Activated naive CD4-positive, alpha-beta T cell (primary cell): ENCODE measurements at places on chromosomes 4 and X.
A peak's percentile ranks its signal among the peaks of the same experiment; 100 is the strongest.

DNA sequence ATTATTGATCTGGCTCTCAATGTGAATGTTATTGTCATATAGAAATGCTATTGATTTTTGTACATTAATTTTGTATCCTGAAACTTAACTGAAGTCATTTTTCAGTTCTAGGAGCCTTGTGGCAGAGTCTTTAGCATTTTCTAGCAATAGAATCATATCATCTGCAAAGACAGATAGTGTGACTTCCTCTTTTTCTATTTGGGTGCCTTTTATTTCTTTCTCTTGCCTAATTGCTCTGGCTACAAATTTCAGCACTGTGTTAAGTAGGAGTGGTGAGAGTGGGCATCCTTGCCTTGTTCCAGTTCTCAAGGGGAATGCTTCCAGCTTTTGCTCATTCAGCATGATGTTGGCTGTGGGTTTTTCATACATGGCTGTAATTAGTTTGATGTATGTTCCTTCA lies 102.7 kb downstream of the SH3BGRL start:
- DNase-seq = no peak

GRCh38 chr4:40579983-40580382 lies 49.7 kb downstream of the RBM47 start:
- no peak for DNase-seq

DNA sequence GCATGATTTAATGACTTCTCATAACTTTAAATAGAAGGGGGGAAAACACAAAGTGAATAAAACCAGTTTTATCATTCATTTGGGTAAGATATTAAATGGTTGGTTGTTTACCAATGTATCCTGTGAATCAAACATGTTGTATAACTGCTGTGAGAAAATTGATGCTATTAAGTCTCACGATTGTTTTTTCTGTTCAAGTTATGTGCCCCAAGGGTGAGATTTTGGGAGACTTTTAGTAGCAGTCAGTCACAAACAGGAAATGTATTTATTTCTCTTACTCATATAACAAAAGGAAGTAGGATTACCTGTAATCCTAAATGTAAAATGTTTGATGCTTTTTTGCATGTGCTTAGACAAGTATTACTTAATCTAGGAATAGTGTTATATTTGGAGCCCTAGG lies 39.2 kb downstream of the MTHFD2L start:
- DNase-seq = no peak

- DNase-seq = no peak
These were observed 9.8 kb upstream of the HMGB2 start for GRCh38 chr4:173343832-173344397.

- DNase-seq = no peak
These were observed 101.5 kb downstream of the PRDM5 start for GRCh38 chr4:120821029-120821428.

GRCh38 chr4:103046416-103047290 lies 27.1 kb upstream of the SLC9B1 start:
- DNase-seq = no peak

GRCh38 chrX:79259073-79259689 lies 108.0 kb downstream of the ITM2A start:
- no peak for DNase-seq

DNA sequence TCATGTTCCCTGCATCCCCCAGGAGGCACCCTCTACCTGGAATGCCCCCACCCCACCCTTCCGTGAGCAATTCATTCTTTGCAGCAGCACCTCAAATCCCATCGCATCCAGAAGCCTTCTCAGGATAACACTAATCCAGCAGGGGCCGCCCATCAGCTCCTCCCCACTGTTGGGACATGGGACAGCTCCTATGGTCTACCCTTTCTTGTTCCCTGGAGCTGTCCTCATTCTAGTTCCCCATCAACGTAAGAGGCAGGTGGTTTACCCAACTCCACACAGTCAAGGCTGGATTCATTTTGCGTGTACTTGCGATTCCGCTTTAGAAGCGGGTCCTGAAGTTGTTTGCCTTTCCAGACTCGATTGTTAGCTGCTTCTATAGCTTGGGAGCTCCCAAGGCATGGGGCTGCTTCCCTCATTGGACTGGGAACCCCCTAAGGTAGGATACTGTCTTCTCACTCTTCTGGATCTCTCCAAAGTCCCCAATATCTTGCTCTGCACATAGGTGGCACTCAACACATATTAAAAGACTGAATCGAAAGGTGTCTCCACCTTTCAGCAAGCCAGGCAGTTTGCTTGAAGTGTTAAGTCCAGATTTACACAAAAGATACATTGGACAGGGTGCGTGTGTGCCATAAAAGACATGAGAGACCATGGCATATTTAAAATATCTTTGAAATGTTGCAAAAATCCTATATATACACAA lies 942 bp upstream of the APLN start:
- no peak for DNase-seq

DNA sequence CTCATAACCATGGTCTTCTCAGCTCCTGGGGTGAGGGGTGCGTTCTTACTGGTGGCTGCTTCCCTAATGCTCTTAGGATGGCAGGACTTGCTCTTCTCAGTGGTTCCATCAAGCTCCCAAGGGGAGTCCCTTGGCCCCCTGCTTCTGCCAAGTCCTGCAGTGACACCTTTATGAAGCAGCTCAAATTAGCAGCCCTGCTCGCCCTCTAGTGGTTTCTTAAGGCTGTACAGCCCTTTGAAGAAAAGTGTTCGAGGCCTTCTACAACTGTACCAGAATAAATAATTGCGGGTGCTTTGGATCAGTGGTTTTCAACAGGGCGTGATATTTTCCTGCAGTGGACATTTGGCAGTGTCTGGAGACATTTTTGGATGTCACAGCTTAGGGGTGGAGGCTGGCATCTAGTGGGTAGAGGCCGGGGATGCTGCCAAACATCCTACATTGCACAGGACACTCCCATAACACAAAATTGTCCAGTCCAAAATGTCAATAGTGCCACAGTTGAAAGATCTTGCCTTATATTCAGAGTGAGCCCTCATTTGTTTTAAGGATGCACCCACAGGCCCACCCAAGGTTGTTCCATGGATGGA lies 204.7 kb upstream of the S100G start:
- DNase-seq = peak; percentile 1

GRCh38 chr4:16992566-16993225 lies 94.3 kb upstream of the LDB2 start:
- DNase-seq = no peak

DNA sequence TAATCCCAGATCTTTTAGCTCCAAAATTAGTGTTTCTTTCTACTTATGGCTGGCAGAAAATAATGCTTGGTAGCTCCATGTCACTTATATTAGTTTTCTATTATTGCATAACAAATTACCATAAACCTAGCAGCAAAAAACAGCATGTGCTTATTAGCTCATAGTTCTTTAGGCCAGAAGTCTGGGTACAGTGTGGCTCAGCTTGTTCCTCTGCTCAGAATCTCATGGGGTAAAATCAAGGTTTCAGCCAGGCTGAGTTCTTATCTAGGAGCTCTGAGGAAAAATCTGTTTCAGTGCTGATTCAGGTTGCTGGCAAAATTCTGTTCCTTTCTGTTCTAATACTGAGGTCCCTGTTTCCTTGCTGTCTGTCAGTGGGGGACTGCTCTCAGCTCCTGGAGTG lies 101.1 kb downstream of the CT47B1 start:
- DNase-seq = no peak

GRCh38 chr4:25889589-25890503 lies 24.2 kb upstream of the SMIM20 start:
- DNase-seq = no peak

- no peak for DNase-seq
These were observed 16.8 kb downstream of the ANXA5 start for GRCh38 chr4:121679951-121680350.

DNA sequence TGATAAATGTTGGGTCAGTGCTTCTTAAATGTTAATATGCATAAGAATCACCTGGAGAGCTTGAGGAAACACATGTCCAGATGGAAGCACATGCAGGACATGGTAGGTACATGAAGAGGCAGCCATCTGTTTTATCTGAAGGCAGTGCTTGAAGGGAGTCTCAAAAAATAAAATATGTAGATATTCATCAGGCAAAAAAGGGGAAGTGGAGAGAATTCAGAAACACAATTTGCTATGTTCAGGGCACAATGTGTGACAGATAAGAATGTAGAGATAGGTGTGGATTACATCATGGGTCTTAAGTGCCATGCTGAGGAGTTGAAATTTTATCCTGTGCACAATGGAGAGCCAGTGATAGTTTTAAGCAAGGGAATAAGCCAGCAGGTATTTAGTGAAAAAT lies 59.6 kb upstream of the CASK start:
- DNase-seq = no peak

- no peak for DNase-seq
These were observed 844.0 kb upstream of the FRG1 start for GRCh38 chr4:189096717-189097116.
